Thymus (tissue), 14 donors: ENCODE measurements at places on chromosomes 12 and 14. TPM values are rescaled to one million over a fixed set of nuclear protein-coding genes. Genes with fewer than 3 reads are reported as not detected.
A peak's percentile ranks its signal among the peaks of the same experiment; 100 is the strongest.

- no peak for DNase-seq
Measured at GRCh38 chr14:39977198-39977597, 545.0 kb upstream of the FBXO33 start.

- no peak for DNase-seq
Measured at GRCh38 chr14:103126088-103126872, 3.0 kb downstream of the TNFAIP2 start.

The FBLN5 gene
- 32.2 TPM for total RNA-seq

DNA sequence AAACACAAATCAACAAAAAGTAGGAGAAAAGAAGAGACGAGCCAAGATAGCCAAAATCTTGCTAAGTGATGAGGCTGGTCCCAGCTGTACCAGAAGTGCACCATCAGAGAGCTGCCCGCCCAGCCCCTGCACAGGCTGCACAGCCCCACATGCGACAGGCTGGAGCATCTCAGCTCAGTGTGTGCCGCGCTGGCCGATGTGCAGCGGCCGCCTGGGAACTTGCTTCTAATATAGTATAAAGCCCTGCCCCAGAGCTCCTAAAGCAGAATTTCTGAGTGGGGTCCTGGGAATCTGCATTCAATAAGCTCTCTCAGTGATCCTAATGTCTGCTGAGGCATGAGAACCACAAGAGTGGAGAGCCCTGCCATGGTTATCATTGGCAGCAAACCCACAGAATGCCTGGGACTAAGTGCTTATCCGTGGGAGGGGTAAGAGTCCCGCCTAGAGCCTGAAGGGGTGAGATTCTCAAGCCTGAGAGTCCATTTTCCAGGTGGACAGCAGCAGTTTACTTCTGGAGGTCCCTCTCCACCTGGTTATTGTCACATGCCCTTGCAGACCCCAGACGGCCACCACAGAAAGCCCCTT lies 171.6 kb downstream of the DPF3 start:
- DNase-seq, result no peak

DNA sequence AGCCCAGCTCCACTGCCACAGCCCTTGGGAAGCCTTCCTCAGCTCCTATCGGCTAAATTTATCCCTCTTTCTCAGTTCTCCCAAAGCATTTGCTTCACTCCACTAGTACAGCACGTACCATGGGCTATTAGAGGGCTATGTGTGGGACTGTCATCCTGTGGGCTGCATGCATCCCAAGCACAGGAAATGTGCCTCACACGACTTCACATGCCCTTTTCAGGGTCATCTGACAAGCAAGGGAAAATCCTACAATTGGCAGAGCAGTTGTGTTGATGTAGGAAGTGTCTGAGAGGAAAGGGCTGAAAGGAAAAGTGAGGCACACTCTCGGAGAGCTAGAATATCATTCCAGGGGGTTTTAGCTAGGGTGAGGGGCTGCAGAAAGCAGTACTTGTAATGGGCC lies 47.6 kb downstream of the NINJ2 start:
- no peak for DNase-seq

The PLBD1 gene
- total RNA-seq, result 9.5 TPM

The ALX1 gene
- 0.05 TPM for total RNA-seq

The NUMB gene
- 15.9 TPM for total RNA-seq

- no peak for DNase-seq
Measured at GRCh38 chr12:23686095-23686494, 263.4 kb downstream of the SOX5 start.

The TSPAN31 gene
- total RNA-seq, result 25.3 TPM

GRCh38 chr14:54420478-54421142 lies 20.6 kb downstream of the CNIH1 start:
- DNase-seq, result no peak

GRCh38 chr12:103334466-103334865 lies 161.3 kb downstream of the C12orf42 start:
- no peak for DNase-seq

DNA sequence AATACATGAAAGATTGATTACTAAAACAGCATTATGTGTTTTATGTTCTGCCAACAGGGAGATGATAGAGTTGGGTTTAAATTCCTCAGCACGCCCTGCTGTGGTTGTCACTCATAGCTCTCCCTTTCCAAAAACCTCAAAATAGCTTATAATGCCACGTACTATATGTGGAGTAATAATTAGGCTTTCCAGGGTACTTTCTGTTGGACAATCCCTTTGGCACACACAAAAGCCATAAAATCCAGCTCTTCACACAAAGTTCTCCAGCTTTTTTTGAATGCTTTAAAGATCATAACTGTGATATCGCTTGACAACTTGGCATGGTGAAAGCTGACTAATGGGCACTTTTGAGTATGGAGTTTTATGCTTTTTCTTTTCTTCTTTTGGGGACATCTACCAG lies 145.3 kb upstream of the DCN start:
- no peak for DNase-seq

The EGLN3 gene
- 14.5 TPM for total RNA-seq

The GPR68 gene
- 1.4 TPM for total RNA-seq

DNA sequence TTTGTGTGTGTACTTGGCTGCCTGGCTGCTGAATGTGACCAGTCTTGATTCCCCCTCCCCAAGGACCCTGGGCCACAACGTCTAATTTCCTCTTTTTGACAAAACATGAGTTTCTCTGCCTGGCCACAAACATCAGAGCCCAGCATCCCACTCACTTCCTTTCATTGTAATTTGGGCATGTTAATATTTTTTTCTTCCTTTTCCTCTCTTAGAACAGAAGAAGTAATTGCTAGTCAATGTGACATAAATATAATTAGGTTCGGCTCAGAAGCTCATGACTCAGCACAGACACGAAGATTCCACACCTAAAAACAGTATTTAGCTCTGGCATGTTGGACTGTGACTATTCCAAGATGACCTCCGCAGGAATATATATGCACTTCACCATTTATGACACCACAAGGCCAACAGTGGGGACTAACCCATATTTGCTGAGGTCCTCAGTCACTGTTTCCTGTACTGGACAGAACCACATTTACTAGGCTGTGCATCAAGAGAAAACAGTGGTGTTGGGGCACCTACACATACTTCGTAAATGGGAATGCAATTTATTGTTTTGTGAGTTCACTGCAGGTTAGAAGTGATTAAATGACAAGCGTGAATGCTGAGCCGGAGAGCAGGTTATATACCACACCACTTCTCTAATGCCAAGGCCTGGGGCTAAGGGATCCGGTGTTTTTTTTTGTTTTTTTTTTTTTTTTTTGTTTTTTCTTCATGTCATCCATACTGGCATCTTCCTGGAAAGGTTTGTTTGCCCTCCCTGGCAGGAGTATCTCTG lies 4.2 kb downstream of the GSG1 start:
- no peak for DNase-seq

The ADAMTS20 gene
- 0.09 TPM for total RNA-seq

GRCh38 chr12:104953323-104953722 lies 4.8 kb downstream of the SLC41A2 start:
- no peak for DNase-seq

DNA sequence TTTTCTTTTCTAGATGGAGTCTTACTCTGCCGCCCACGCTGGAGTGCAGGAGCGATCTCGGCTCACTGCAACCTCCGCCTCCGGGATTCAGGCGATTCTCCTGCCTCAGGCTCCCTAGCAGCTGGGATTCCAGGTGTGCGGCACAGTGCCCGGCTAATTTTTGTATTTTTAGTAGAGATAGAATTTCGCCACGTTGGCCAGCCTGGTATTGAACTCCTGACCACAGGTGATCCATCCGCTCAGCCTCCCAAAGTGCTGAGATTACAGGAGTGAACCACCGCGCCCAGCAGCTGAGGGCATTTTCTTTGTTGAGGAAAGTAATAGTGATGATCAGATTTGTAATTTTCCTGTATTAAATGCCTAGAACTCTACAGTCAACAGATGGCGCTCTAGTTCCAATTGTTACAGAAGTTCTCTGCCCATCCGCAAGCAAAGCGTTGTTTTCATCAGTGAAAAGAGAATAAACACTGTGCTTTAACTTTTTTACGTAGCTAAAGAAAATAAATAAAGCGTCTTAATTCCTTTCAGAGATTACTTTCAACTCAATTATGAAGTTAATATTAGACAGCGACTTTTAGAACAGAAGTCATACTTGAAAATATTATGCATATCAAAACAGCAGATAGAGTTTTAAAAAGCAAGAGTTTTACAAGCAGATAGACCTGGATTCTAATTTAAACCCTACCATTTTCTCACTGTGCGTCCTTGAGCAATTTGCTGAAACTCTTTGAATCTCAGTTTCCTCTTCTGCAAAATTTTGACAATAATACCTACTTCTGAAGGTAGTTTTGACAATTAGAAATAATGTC lies 335.1 kb downstream of the DUSP6 start:
- peak; percentile 64 for DNase-seq

The CPNE6 gene
- 0.05 TPM for total RNA-seq

The TAS2R9 gene
- total RNA-seq, result not detected

- DNase-seq, result no peak
Measured at GRCh38 chr12:104049278-104049902, 597 bp downstream of the GLT8D2 start.

DNA sequence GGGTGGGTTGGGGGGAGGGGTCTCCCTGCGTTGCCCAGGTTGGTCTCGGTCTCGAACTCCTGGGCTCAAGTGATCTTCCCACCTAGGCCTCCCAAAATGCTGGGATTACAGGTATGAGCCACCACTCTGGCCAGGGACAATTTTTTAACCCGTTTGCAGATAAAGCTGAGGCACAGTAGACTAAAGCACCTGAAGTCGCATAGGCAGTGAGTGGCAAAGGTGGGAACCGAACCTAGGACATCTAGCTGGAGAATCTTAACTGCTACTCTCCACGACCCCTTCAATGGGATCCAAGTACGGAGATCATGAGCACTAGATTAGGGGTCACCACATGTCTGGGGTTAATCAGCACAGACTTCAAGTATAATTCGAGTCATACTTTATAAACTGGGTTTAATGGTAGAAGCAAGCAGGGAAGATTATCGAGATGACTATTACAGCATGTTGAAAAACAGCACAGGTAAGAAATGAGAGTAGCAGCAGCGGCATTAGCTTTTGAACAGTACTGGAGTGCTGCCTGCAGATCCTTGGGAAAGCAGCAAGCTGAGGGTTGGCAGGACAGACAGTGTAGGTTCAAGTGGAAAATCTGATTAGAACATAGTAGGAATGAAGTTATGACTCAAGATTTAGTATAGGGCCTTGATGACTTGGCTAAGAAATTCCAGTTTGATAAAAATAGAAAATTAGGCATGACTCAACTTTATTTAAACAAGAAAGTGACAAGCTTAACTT lies 23.9 kb downstream of the NID2 start:
- no peak for DNase-seq

DNA sequence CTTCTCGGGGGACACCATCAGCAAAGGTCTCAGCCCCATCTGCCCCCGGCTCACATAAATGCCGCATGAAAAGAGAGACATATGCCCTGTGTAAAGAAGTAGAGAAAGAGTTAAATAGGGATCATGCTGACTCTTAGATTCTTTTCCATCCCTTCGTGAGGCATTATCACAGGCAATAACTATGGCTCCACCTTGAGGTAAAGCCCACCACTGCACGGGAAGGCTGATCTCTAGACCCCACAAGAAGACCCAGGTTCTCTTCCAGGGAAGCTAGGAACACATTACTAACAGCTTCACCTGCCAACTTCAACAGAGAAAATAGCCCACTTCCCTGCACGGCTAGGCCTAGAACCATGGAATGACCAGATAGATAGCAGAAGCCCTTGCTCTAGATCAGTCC lies 14.1 kb upstream of the NOP2 start:
- DNase-seq, result no peak
